ENCODE measurements at places on chromosomes 2 and 18. TPM values are rescaled to one million over a fixed set of nuclear protein-coding genes. Genes with fewer than 3 reads are reported as not detected.

- no peak for DNase-seq
Observed at GRCh38 chr2:159202568-159203071, 83.9 kb downstream of the WDSUB1 start.

GRCh38 chr2:118675531-118675930 lies 171.9 kb downstream of the EN1 start:
- DNase-seq: no peak

- no peak for DNase-seq
Observed at GRCh38 chr18:33706391-33706790, 128.4 kb downstream of the ASXL3 start.

DNA sequence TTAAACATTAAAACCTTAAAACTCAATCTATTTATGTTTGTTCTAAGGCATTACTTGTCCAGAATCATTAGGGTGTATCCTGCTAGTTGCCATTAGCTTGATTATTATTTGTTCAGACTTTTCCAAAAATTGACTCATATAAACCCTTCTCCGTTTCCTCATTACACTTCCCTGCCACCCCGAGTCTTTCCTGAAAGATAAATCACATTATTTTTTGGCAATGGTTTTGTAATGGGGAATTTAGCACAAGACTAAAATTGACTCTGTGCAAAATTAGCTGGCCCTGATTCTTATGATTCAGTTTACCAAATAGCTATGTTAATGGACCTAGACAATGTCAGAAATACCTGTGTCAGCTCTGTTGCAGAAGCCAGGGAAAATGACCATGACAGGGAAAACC lies 112.2 kb upstream of the NT5C1B start:
- no peak for DNase-seq

DNA sequence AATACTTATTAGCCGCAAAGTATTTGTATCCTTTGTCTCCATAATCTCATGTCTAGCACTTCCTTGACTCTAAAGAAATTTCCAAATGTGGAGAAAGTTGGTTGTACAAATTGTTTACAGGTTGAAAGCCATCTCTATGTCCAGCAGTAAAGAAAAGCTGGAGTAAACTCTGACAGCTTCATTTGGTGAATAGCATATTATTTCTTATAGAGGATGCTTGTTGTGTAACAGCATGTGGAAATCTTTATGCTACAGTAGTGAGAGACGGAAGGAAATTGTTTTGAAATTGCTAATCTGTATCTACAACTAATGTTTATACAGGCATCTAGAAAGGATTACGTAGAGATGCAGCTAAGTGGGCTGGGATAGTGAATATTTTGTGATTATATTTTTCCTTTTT lies 78.5 kb downstream of the UGGT1 start:
- no peak for DNase-seq

- no peak for DNase-seq
Observed at GRCh38 chr18:45525301-45525700, 90.0 kb upstream of the SLC14A2 start.

- DNase-seq: peak; percentile 49
Observed at GRCh38 chr2:171703574-171704347, 16.5 kb downstream of the DYNC1I2 start.

- no peak for DNase-seq
Observed at GRCh38 chr2:42132191-42132965, 36.8 kb upstream of the EML4 start.

DNA sequence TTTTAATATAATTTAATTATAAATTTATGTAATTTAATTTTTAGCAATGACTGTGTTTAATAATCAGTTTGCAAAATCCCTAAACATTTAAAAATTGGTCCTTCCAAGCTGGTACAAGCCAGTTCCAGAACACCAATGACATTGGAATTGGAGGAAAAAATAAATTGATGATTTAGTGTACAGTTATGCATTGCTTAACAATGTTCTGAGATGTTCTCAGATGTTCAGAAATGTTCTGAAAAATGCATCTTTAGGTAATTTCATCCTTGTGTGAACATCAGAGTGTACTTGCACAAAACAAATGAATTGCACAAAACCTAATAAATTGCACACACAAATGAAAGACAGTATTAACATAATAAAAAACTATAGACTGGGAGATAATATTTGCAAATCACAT lies 95.2 kb downstream of the TRIB2 start:
- no peak for DNase-seq

DNA sequence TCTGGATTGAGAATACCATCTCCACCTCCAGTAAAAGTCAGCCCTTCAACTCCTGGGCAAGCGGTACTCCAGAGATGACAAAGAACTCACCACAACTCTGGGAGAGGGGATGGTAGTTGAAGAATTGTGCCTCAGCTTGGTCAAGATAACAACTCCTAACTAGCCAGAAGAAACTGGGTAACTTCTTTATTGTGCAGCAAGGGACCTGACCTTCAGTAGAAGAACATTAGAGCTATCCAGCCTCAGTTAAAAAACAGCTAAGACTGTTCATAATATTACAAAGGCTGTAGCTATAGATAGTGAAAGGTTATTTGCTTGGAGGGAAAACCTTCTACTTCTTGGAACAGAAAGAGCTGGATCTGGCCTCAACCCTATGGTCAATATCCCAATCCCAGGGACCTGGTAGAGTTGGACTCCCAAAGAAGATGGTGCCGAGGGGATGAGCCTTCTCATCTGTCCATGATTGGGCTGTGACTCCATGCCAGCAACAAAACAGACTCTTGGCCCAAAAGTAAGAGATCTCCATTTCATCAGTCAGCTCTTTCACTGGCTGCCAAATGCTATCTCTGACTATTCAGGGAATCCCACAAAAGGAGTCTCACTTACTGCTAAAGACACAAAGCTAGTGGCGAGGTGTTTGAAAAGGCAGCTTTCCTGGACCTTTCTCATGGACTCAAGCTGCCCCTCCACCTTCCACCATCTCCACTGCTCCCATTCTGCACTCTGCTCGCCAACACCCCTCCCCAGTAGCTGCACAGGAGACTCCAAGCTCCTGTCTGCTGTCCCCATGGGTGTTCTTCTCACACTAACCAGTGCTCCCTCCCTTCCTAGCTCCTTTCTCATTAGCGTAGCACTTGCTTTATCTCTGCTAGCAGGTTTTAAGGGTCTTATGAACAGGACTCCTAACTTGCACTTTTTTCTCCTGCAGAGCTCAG lies 145.8 kb downstream of the CAPN13 start:
- DNase-seq: no peak

SIGLEC15 gene
- total RNA-seq: 6.2 TPM

RNU2-63P gene
- total RNA-seq: under 0.01 TPM

SLC14A1 gene
- 3.8 TPM for total RNA-seq

CD8B2 gene
- under 0.01 TPM for total RNA-seq

HOXD11 gene
- not detected for total RNA-seq
